ENCODE measurements at places on chromosomes 1 and 21.

DNA sequence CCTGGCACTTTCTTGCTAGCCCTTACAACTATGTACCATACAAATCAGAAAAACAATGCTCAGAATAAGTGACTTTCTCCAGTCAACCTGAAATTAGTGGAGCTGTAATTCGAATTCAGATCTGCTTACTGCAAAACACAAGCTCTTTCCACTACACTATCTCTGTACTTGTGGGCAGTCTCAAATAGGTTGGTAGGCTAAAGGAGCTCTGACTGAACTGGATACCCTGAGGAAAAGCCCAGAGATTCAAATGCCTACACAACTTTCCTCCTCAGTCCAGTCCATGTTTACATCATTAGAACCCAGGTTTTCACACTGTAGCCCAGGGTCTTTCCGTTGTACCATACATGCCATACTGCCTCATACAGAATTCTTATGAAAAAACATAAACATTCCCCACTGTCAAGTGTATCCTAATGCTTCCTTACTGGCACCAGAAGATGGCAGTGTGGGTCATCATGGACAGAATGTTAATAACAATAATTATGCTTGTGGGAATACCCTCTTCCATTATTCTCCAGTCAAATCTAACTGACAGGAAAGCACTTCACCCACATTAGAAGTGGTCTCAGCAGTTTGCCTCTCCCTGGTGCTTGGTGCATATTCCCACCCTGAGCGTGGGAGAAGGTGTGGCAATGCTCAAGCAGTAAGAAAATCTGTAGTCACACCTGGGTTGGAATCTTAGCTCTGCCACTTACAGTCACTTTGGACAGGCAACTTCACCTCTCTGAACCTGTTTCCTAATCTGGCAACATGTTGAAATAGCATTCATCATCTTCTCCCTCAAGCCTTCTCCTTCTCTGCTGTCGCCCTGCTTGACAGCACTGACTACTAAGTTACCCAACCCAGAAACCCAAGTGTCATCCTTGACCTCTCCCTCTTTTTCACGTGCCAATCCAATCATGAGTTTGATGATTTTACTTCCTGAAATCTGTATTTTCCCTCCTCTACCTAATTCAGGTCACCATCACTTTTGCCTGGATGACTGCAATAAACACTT lies 14.4 kb upstream of the ZFYVE9 start:
- no peak for DNase-seq

DNA sequence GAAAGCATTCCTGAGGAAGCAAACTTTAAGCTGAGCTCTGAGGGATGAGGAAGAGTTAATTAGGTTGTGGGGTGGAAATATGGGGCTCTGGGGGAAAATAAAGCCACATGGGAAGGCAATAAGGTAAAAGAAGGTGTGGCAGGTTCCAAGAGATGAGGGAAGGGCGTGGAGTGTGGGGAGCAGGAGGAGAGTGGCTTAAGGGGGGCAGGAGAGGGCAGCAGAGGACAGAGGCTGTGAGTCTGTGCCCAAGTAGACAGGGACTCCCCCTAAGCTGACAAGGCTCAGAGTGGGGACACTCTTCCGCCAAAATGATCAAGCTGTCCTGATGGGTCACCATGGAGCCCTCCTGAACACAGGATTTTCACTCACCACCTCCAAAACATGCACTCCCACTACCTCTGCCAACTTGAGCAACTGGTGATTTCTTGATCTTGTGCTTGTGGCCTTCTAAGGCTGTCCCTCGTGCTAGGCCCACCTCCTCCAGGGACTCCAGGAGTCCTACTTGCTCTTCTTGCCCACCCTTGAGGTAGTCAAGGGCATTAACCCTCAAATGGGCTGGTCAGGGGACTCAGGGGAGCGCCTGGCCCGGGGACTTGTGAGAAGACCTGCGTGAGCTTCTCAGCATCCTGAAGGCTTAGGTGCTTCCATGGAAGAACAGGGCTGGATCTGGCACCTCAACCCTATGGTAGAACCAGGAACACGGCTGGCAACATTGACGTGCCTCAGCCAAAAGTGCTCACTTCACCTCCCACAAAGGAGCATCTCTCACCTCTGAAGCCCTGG lies 23.4 kb downstream of the DMAP1 start:
- no peak for DNase-seq

DNA sequence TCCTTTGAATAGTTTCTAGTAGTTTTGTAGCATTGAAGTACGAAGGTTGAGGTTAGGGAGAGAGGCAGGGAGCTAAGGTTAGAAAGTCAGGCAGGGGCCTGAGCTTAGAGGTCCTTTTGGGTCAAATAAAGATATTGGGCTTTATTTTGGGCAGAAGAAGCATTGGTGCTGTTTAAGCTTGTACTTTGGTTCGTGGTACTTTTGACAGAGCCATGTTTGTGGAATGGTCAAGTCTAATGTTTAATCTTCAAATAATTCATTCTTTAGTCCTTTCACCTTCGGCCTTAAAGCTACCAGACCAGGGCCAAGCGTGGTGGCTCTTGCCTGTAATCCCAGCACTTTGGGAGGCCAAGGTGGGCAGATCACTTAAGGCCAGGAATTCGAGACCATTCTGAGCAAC lies 12.5 kb downstream of the FGGY start:
- no peak for DNase-seq

DNA sequence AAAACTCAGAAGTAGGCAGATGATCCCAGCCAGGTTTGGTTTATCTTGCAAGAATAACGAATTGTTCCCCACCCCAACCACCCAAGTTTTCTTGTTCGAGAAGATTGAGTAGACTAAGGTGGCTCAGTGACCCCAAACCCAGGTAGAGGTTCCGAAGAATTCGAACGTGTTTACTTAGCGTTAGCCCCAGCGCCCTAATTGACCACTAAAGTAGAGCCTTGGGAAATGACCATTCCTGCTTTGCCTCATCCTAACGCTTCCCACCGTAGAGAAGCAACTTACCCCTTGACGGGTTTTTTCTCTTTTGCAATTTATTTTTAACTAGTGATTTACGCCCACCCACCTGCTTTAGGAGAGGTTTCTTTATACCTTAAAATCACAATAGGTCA lies 870 bp downstream of the FBXO28 start:
- DNase-seq: no peak
